ENCODE measurements at places on chromosomes 6 and 20.
A peak's percentile ranks its signal among the peaks of the same experiment; 100 is the strongest.

DNA sequence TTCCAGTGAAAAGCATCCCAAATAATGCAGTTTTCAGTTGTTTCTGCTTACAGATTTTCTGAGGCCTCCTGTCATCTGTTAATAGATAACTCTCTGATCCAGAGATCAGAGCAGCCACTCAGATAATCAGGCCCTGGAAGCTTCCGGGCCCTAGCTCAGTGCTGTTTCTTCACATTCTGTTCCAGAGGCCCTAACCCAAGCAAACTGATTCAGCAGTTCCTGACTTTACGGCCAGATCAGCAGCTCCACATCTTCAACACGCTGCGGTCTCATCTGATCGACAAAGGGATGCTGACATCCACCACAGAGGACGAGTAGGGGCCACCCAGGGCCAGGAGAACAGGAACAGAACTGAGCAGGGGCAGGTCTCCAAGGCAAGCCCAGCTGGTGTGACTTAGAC, 63.1 kb downstream of the CDS2 start:
- DNase-seq: no peak

- no peak for DNase-seq
These were observed 118.8 kb downstream of the COL19A1 start for GRCh38 chr6:69985180-69985579.

DNA sequence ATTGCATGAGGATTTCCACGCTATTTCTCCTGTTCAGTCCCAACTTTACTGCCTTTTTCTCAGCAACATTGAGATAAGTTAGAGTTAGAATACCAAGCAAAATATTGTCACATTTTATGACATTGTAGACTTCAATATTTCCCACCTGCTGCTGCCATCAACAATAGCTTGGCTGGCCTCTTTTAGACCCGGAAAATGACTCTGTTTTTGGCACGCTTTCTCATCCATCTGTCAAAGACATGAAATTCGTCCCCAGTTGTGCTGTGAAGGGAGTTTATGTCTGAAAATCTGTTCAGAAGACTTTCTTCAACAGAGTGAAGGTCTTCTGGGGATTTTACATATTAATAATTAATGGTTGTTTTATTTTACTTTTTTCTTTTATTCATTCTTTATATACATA, 857.3 kb downstream of the FRK start:
- no peak for DNase-seq

DNA sequence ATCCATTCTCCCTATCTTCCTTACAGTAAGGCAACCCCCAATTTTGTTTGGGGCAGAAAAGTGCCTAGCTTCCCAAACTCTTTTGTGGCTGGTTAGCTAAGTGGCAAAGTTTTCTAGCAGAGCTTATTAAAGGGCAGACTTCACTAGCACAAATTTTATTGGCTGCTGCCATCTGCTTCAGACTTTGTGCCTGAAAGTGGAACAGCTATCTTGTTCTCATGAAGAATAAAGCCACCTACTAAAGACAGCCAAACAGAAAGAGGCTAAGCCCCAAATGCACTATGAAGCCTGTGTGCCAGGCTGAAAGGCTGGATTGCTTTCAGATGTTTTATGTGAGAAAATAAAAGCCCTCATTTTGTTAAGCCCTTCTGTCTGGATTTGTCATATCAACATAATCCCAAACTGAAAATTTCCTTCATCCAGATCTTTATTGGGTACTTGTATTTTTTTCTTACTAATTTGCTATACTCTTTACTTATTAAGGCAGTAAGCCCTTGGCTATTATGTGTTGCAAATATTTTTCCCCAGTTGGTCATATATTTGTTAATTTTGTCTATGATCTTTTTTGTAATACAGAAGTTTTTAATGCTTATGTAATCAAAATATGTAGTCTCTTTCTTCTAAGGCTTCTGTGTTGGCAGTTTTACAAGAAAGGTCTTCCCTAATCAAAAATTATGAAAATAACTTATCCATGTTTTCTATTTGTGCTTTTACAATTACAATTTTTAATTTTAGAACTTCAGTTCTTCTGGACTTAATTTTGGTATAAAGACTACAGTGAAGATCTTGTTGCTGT, 191.1 kb downstream of the TASP1 start:
- no peak for DNase-seq

DNA sequence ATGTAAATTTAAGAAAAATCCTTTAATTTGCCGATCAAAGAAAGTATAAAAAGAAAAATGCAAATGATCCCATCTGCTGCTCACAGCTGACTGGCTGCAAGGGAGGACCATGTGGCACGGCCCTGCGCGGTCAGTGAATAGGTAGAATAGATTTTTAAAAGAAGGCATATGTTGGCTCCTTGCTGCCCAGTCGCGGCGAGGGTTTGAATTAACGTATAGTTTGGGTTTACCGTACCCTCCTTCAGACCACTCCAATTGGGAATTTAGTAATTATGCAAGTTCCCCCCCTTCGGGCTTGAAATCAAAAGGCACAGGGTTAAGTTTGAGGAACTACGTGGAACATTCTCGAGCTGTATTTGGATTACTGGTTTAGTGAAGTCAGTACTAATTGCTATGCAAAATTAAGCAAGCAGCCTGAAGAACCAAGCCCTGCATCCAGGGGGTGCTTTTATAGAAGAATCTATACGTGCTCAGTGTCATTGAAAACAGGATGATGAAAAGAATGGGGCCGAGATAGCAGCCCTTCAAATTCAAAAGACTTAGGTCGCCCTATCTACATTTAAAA, 1.1 kb upstream of the BEND3 start:
- DNase-seq: peak; percentile 69

GRCh38 chr6:38650207-38650752, 10.6 kb upstream of the BTBD9 start:
- DNase-seq: no peak

- peak; percentile 32 for DNase-seq
These were observed 2.3 kb downstream of the DST start for GRCh38 chr6:56640374-56640773.

- DNase-seq: no peak
These were observed 65.5 kb upstream of the FYN start for GRCh38 chr6:111938710-111939109.

- no peak for DNase-seq
These were observed 185.3 kb upstream of the SUPT3H start for GRCh38 chr6:45563041-45563440.

- no peak for DNase-seq
These were observed 50.3 kb downstream of the ABHD12 start for GRCh38 chr20:25340380-25340779.

- DNase-seq: no peak
These were observed 190.6 kb downstream of the MANEA start for GRCh38 chr6:95767897-95768463.

Measured in WERI-Rb-1 (cell line).